EL (cell line): ENCODE measurements at places on chromosomes 7 and 10.

- DNase-seq = no peak
Observed at GRCh38 chr10:57008189-57008588, 647.1 kb upstream of the ZWINT start.

- DNase-seq = no peak
Observed at GRCh38 chr10:125768219-125768855, 7.3 kb downstream of the MMP21 start.

DNA sequence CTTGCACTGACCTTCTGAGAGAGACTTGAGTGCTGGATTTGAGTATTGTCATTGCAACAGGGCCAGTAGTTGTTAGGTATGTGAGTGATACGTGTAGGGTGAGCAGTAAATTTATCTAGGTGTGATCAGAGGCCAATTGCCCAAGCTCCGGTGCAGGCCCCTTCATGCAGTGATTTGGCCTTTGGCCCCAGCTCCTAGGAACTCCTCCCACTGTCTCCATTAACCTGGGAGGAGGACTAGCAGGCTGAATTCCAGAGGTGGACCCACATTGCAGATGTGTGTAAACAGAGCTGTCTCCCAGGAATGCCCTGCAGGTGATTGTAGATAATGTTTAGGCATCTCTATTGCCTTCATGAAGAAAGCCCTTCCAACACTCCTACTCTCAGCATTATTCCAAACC is 19.5 kb downstream of the TCF7L2 start:
- no peak for DNase-seq

- DNase-seq = no peak
Observed at GRCh38 chr10:53650794-53651193, 878.2 kb upstream of the MBL2 start.

DNA sequence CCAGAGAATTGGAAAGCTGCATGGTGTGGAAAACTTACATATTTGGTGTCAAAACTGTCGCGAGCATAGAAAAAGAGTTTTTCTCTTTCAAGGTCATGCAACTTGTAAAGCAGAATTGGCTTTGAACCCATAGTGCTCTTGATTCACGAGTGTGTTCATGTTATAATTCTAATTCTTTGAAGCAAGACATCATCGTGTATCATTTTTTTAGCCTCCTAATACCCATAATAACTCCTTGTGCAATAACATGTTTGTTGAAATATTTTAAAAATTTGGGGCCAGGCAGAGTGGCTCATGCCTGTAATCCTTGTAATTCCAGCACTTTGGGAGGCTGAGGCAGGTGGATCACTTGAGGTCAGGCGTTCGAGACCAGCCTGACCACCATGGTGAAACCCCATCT is 4.2 kb downstream of the CCL24 start:
- DNase-seq = no peak

DNA sequence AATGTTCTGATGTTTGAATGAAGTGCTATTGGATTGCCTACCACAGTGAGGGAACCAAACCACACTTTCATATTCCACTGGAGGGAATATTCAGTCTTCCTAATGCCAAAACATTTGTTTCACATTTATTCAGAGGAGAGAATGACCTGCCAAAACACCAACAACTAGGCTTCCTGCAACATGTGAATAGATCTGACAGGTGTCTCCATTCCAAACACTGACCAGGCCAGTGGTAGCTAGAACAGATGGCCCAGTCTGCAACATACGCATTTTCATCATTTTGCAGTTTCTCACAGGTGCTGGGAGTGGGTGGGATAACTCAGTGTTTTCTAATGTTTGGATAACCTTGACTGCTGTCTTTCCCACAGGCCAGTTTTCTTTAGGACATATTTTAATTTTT is 110.0 kb downstream of the RELN start:
- no peak for DNase-seq

DNA sequence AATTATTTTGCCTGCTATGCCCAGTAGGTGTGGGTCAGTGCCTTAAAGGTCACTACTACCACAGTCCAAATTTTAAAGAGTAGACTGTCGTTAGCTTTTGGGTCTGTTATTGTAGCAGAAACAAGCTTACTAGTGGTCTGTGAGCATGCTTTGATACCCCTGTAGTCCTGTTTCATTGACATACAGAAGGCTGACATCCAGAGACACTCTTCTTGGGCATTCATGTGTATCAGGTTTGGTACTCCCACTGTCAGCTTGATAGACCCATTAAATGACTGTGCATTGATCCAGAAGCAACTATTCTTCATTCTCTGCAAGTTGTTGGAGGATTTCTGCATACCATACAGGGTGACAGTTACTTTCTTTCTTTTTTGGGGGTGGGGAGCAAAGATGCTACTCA is 884.4 kb upstream of the CELF2 start:
- DNase-seq = no peak

- no peak for DNase-seq
Observed at GRCh38 chr7:147418966-147419365, 1171.6 kb upstream of the C7orf33 start.

DNA sequence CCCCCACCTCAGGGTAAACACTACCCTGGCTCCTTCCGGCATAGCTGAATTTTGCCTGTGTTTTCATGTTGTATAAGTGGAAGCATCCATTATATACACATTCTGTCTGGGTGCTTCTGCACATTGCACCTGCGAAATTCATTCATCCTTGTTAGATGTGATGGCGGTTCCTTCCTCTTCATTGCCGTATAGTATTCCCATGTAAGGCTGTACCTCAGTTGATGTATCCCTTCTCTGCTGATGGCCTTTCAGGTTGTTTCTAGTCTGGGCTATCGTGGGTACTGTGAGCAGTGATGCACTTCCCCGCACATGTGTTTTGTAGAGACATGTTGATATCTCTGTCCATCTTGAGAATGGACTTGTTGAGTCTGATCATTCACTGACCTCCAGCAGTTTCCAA is 28.9 kb downstream of the ELFN1 start:
- no peak for DNase-seq
